Articular chondrocyte of knee joint (primary cell): ENCODE measurements at places on chromosomes 16 and 17. TPM values are rescaled to one million over a fixed set of nuclear protein-coding genes. Genes with fewer than 3 reads are reported as not detected.

The EVPLL gene
- not detected in 2 replicates for total RNA-seq

The OR2C1 gene
- total RNA-seq, result 0.11 TPM in 1 of 2 replicates, not detected in the other

The SPNS3 gene
- total RNA-seq, result not detected in 2 replicates

The FBXO39 gene
- 0.26 and 0.76 TPM in 2 replicates for total RNA-seq

The MYO19 gene
- 30.9 and 36.6 TPM in 2 replicates for total RNA-seq

The CFAP97D1 gene
- not detected in 2 replicates for total RNA-seq
